ENCODE measurements at places on chromosomes 6 and 20.

GRCh38 chr20:1401451-1401907, 8.6 kb upstream of the FKBP1A start:
- no peak for DNase-seq

DNA sequence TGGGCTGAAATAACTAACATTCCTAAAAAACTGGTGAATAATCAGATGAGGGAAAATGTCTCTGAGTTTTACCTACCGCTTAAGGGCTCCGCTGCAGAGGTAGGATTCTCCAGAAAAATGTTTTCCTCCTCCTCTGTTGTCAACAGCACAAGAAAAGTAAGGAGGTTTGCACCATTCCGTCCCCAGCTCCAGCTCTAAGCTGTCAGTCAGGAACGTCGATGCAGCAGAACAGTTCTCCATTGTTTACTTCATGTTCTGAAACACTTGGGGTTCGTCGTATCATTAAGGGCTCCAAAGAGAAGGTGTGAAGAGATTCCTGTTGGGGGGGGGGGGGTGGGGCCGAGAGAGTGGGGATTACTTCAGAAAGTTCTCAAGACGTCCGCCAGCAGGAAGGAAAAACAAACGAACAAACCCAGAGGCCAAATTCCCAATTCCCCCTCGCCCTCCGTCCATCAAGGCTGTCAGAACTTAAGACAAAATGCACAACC, 734 bp downstream of the MMS22L start:
- DNase-seq: no peak

GRCh38 chr6:106530502-106530901, 98.8 kb downstream of the RTN4IP1 start:
- DNase-seq: no peak

- no peak for DNase-seq
Observed at GRCh38 chr6:13367396-13367795, 39.1 kb upstream of the TBC1D7 start.

- DNase-seq: peak; percentile 30
Observed at GRCh38 chr20:38434301-38434741, 807 bp downstream of the SNHG17 start.

DNA sequence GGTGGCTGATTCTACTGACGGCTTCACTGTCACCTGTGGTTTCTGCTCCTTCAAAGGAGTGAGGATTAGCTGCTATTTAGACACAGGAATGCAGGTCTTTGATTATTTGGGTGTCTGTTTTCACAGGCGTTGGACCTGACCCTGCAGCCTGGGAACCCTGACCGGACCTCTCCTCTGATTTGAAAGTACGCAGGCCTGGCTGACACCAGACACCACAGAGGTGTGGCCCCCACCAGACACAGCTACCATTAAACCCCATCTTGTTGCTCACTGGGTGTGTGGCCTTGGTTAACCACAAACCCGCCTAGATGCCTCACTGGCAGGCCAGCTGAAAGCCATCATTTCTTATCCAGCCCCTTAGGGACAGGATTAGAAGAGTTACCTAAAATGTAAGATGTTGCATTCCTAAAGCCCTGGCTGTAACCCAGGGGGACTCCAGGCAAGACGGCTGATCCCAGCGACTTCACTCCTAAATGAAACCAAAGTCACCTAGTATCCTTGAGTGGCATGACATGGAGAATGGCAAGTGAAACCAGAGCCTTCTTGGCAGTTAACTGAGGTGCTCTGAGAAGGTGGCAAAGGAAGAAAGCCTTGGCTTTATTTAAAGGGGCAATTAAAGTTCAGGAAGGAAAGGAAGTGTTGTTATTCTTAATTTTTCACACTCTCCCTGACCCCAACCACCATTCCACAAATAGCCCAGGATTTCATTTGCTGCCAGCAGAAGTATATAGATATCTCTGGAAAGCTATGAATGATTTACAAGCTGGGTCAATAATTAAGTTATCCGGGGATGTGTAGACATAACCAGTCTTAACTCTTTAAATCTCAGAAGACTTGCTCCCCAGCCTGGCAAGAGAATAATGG, 169.9 kb downstream of the QRSL1 start:
- no peak for DNase-seq

GRCh38 chr6:50785921-50786320, 32.8 kb upstream of the TFAP2B start:
- no peak for DNase-seq

- no peak for DNase-seq
Observed at GRCh38 chr20:10637031-10637559, 36.7 kb downstream of the JAG1 start.

- DNase-seq: no peak
Observed at GRCh38 chr6:51893366-51893765, 194.0 kb downstream of the PKHD1 start.

DNA sequence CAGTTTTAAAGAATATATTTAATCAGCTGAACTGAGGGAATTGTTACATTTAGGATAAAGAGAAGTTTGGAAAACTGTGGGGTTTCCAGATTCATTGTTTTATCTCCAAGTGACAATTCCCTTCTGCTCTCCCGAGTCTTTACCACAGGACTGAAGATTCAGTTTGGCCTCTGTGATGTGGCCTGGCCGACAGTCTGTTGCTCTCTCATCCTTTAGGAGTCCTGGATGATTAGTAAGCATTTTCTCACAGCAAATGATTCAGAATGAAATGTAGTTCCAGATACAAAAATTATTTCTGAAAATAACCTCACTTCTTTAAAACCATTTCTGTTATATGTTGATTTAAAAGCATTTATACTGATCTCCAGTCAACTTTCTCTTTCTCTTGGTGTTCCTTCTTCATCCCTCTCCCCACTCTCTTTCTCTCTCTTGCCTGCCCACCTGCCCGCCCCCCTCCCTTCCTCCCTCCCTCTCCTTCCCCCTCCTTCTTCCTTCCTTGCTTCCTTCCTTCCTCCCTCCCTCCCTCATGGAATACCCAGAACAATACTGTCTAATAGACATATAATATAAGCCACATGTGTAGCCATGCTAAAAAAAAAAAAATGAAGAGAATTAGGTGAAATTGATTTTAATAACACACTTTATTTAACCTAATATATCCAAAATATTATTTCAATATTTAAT, 254.9 kb downstream of the PRL start:
- DNase-seq: no peak

GRCh38 chr6:3202999-3203696, 24.3 kb downstream of the TUBB2B start:
- no peak for DNase-seq

DNA sequence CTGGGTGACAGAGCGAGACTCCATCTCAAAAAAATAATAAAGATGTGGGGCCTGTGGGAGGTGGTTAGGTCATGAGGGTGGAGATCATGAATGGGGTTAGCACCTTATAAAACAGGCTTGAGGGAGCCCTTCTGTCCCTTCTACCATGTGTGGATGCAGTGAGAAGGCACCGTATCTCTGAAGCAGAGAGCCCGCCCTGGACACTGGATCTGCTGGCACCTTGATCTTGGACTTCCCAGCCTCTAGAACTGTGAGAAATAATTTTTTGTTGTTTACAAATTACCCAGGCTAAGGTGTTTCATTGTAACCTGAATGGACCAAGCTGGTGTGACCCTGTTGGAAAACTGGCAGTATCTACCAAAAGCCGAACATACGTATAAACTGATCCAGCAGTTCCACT, 15.7 kb upstream of the PANK2 start:
- DNase-seq: no peak

GRCh38 chr6:7260291-7261031, 52.5 kb downstream of the SSR1 start:
- no peak for DNase-seq

GRCh38 chr6:3226481-3227362, 731 bp downstream of the TUBB2B start:
- DNase-seq: peak; percentile 56

GRCh38 chr6:137688230-137688971, 178.7 kb upstream of the TNFAIP3 start:
- DNase-seq: no peak

- DNase-seq: peak; percentile 25
Observed at GRCh38 chr6:143745166-143746133, 67.7 kb downstream of the PHACTR2 start.

- no peak for DNase-seq
Observed at GRCh38 chr6:74073429-74073828, 377.4 kb downstream of the CD109 start.

- DNase-seq: peak; percentile 51
Observed at GRCh38 chr20:1185316-1185741, 548 bp upstream of the TMEM74B start.

- DNase-seq: no peak
Observed at GRCh38 chr20:24795436-24795835, 153.6 kb upstream of the CST7 start.

GRCh38 chr6:98384801-98385200, 449.6 kb upstream of the POU3F2 start:
- DNase-seq: no peak

DNA sequence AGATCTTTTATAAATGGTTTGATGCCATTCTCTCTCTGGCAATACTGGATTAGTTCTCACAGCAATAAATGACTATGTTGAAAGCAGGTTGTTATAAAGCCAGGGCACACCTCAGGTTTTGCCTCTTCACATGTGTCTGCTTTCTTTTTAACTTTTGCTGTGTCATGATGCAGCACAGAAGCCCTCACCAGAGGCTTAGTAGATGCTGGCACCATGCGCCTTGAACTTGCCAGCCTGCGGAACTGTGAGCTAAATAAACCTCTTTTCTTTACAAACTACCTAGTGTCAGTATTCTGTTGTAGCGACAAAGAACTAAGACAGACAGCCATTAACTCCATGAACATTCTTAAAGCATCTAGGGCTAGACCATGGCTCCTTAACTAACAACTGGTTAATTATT, 15.3 kb upstream of the GPR63 start:
- DNase-seq: no peak

DNA sequence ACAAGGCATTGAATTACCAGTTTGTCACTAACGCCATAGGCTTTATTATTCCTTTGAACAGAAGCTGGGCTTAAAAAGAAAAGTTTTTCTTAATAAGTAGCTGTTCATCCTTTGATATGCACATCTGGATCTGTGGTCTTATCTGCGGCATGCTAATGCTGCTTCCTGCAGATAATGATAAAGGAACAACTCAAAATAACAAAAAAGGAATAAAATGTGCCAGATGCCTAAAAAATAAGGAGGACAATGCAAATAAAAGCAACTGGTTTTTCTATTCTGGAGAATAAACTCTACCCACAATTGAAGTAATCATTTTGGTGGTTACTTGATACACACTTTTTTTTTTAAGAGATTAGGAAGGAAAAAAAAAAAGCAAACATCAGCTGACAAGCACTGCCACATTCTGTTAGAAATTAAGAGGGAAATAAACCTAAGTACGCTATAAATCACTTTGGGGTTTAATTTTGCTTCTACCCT, 156.8 kb upstream of the SALL4 start:
- no peak for DNase-seq

GRCh38 chr6:125812394-125813292, 21.9 kb downstream of the NCOA7 start:
- no peak for DNase-seq

DNA sequence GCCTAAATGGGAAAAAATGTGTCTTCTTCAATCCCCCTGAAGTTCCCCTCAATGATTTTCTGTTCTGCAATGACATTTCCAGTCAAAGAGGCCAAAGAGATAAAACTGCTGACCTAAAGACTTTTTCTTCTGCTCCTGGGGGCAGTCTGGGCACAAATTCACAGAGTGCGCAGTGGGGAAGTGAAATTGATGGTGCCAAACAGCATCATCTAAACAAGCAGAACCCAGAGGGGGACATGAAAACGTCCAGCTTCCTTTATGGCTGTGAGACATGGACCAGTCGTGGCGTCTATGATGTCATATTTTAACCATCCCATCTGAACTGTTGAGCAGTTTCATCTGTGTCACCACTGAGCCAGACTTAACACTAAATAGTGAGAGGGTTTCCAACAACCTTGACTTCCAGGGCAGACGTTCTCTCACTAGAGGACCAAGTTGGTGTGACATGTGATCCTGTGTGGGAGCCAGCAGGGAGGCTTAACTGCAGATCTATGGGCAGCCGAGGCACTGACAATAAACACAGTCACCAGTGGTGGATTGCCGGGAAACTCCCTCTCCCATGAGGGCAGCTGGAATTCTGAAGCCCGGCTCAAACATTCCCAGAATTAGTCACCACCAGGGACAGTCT, 12.4 kb downstream of the SCML4 start:
- DNase-seq: no peak

DNA sequence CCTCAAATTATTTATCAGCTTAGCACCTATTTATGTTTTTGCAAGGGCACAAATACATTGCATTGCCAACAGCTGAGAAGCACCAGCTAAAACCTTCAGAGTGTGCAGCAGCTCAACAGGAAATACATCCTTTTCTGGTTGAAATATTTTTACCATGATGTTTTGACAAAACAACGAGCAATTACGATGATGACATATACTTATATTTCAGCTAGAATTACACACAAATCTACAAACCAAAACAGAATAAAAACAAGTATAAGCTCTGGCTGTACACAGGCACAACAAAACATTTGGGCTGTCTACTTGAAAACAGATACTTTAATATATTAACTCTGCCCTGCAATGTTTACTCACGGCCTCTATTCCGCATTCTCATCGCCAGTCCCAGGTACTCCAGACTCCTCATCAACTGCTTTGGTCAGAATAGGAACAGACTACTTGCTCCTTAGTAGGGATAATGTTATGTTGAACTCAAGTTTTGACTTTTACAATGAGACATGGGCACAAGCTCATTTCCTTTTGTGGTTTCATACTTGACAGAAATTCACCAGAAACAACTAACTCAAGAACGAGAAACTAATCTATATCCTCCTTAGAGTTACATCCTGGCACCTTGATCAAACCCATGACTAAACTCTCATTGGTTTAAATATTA, 377.6 kb downstream of the ESR1 start:
- DNase-seq: no peak

GRCh38 chr20:64009811-64010387, 26.1 kb upstream of the C20orf204 start:
- DNase-seq: no peak

DNA sequence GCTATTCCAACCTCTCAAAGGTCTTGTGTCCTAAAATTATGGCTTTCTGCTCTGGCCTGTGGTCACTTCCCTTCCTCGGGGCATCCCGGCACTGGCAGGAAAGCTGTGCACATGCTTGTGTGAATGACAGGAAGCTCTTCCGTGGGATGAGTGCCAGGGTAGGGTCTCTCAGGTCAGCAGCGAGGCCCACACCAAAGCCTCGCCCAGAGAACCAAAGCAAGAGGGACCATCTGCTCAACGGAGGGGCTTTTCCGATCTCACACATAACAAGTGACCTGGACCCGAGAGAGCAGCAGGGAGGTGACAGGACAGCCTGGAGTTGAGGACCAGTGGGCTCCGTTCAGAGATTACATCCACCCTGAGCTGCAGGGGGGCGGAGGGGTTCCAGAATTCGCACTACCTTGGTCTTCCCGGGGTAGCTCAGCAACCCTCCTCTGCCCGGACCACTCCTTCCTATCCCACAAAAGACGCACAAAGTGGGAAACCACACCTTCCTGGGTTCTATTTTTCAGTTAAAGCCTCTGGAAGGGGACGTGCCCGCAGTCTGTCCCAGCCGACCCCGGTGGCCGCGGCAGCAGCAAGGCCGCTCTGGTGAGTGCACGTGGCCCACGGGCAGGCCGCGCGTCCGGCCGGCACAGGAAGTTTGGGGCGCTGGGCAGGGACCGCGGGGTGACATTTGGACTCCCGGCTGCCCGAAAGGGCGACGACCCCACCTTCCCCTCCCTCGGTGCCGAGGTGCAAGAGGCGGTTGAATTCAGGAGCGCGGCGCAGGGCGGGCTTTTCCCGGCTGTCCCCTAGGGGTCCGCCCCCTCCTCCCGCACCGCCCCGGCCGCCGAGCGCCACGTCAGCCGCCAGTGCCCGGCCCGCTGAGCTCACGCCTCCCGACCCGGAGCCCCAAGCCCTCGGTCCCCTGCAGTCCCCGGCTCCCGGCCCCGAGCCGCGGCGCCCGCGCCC, 988 bp downstream of the TXNDC5 start:
- peak; percentile 71 for DNase-seq

Data from glutamatergic neuron (in vitro differentiated cells).